Fibroblast of villous mesenchyme (primary cell): ENCODE measurements at places on chromosomes 2 and 18. TPM values are rescaled to one million over a fixed set of nuclear protein-coding genes. Genes with fewer than 3 reads are reported as not detected.

DNA sequence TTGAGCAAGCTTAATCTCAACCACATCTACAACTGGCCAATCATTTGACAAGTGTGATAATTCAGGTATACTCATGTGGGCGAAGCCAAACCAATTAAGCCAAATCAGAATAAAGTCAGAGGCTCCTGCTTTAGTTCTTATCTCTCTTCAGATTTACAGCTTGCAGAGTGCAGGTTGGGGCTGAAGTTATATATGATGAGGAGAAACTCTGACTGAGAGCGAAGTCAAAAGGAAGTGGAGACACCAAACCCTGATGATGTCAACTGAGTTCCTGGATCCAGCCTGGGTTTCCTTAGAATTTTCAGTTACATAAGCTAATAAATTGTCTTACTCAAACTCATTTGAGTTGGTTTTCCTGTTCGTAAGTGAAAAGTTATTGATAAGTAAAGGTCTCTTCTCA lies 73.9 kb downstream of the ASXL2 start:
- no peak for DNase-seq

- DNase-seq: peak; percentile 21
Measured at GRCh38 chr2:100195942-100196341, 53.6 kb upstream of the AFF3 start.

DNA sequence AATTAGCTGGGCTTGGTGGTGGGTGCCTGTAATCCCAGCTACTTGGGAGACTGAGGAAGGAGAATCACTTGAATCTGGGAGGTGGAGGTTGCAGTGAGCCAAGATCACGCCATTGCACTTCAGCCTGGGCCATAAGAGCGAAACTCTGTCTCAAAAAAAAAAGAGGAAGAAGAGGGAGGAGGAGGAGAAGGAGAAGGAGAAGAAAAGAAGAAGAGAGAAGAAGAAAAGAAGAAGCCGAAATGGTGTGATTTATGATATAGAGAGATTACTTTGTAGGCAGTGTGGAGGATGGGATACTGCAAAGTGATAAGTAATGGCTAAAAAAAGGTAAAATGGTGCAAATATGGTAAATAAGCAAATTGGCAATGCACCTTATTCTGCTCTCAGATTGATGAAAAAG lies 25.1 kb downstream of the THNSL2 start:
- no peak for DNase-seq

- DNase-seq: no peak
Measured at GRCh38 chr2:68320118-68320641, 431 bp upstream of the CNRIP1 start.

DNA sequence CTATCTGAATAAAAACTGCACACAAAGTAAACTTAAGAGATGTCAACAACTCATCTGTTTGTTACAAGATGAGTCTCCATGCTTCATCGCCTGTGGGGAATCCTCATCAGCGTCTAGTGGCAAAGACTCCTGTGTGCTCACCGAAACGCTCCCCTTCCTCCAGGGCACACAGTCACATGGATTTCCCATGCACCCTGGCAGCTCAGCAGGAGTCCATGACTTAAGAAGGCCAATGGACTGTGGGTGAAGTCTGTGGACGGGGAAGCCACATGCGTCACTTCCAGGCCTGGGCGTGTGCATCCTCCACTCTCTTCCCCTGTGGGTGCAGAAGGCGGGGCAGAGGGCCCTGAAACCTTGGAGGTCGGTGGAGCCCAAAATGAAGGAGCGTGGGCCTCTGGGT lies 41.1 kb downstream of the ID2 start:
- no peak for DNase-seq

DNA sequence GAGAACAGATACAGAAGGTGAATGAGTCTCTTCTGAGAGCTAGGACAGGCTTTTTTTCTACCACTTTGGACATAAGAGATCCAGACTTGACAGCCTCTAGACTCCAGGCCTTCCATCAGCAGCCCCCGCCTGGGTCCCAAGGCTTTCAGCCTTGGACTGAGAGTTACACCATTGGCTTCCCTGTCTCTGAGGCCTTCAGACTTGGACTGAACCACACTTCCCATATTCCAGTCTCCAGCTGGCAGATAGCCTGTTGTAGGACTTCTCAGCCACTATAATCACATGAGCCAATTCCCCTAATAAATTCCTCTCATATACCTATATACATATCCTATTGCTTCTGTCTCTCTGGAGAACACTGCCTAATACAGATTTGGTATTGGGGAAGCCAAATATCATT lies 128.2 kb downstream of the MCFD2 start:
- no peak for DNase-seq

The GALNT5 gene
- 7.7 and 17.3 TPM in 2 replicates for total RNA-seq

- no peak for DNase-seq
Measured at GRCh38 chr18:78679613-78680260, 299.9 kb upstream of the SALL3 start.

The MROH2A gene
- not detected in 2 replicates for total RNA-seq

The SCN3A gene
- under 0.01 TPM in 1 of 2 replicates, not detected in the other for total RNA-seq

GRCh38 chr2:141523199-141523598 lies 607.6 kb downstream of the LRP1B start:
- no peak for DNase-seq

- DNase-seq: peak; percentile 45
Measured at GRCh38 chr2:239227661-239228371, 173.0 kb downstream of the HDAC4 start.
